ENCODE measurements at places on chromosomes 5 and 9.
A peak's percentile ranks its signal among the peaks of the same experiment; 100 is the strongest.

DNA sequence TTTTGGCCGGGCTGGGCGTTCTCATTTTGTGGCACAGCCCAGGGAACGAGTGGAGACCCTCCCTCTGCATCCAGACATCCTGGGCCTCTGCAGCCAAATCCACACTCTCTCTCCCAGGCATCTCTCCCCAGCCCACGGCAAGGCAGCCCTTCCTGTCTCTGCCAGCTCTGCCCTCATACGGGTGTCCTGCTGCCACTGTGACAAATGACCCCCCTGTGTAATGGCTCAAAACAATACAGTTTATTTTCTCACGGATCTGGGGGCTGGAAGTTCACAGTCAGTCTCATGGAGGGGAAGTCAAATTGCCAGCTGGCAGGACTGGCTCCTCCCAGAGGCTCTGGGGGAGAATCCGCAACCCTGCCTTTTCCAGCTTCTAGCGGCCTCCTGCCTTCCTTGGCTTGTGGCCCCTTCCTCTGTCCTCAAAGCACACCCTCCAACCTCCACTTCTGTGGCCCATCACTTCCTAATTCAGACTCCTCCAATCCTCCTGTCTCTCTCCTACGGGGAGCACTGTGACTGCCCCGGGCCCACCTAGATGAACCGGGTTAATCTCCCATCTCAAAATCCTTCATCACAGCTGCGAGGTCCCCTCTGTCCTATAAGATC is 70.2 kb upstream of the COL5A1 start:
- DNase-seq, result no peak

- DNase-seq, result peak; percentile 33
Measured at GRCh38 chr5:177310757-177311391, 824 bp downstream of the MXD3 start.

- DNase-seq, result no peak
Measured at GRCh38 chr9:83406921-83407320, 131.3 kb downstream of the FRMD3 start.

DNA sequence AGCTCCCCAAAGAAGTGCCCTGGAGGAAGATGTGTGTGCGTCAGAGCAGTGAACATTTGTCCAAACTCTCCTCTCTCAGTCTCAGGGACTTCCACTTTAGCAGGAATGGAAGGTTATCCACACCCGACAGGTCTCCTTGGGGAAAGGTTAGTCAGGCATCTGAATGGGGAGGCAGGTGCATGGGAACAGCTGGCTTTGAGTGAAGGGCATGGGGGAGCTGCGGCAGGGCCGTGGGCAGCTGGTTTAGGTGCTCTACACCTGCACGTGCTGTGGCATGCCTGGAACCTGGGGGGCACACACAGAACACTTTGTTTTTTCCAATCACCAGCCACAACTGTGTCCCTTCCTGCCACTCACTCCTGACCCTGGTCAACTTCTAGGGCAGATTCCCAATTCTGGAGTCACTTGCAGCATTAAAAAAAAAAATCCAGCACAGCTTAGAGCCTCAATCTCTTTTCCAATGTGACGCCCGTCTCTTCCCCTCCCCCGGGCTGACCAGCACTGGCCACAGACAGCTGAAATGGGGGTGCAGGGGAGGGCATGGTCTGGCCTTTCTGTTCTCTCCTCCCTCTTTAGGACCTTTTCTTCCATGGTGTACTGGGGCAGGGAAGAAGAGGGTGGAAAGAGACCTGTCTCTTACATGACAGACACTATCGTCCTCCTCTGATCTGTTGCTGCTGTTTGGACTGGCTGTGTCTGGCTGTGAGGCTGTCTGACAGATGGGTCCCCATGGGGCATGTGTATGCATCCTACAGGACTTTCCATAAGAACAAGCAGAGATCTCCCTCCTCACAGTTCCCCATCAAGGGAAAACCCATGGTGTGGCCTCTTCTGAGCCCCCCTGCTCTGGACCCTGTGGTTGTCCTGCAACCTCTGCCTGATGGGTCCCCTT is 9.5 kb upstream of the IL3 start:
- DNase-seq, result no peak

GRCh38 chr9:137114613-137115393 is at the start of gene DPP7:
TSS of gene DPP7 (minus strand) at chr9:137114733. CDS start at chr9:137114713, 20 bp downstream.
- peak; percentile 64 for DNase-seq

DNA sequence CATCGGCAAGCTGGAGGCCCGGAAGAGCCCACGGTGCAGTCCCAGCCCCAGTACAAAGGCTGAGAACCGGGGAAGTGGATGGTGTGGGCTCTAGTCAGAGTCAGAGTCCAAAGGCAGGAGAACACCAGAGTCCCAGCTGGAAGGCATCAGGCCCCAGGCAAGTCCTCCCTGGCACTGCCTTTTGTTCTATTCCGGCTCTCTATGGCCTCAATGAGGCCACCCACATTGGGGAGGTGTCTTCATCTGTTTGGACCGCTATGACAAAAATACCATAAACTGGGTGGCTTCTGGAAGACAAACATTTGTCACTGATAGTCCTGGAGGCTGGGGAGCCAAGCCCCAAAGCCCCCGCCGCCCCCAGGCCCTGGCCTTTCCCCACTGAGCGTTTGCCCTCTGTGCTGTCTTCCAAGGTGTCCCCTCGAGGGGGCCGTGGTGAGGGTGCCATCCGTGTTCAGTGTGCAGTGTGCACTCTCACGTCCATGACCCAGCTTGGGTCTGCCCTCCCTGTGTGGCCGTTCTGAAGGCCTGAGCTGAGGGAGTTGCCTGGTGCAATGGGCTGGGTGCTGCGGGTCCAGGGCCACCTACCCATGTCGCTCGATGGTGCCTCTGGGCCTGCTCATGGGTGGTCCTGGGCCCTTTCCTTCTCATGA is 99.1 kb upstream of the PPP1R26 start:
- no peak for DNase-seq

- no peak for DNase-seq
Measured at GRCh38 chr5:90014420-90014819, 395.1 kb downstream of the CETN3 start.

DNA sequence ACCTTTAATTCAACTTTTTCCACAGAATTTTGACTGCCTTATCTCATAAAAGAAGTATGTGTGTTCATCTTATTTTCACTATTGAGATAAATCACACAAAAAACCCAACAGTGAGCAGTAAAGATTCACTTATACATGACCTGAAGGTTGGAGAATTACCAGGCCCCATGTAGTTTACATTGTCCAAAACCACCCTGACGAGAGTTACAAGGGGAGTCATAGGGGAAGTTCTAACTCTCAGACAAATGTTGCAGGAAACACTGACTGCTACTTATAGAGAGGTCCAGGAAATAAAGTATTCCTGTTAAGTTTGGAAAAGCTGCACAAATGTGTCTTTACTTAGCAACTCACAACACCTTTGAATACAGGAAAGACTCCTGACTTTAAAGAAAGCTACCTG is 14.1 kb downstream of the SPATA9 start:
- no peak for DNase-seq

DNA sequence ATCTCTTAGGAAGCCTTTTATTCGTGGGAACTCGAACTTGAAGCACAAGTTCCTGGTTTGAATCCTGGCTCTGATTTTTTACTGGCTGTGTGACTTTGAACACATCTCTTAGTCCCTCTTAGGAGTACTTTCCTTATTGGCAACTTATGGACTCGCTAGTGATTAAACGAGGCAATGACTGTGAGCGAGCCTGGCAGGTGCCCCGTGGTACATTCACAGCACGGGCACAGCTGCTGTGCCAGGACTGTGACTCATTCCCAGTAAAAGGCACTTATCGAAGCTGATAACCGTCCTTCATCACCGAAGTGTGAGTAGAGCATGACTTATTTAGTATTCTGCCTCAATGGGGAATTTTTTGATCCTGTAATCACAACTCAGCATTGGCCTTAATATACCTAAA is 22.7 kb downstream of the CFAP90 start:
- no peak for DNase-seq

DNA sequence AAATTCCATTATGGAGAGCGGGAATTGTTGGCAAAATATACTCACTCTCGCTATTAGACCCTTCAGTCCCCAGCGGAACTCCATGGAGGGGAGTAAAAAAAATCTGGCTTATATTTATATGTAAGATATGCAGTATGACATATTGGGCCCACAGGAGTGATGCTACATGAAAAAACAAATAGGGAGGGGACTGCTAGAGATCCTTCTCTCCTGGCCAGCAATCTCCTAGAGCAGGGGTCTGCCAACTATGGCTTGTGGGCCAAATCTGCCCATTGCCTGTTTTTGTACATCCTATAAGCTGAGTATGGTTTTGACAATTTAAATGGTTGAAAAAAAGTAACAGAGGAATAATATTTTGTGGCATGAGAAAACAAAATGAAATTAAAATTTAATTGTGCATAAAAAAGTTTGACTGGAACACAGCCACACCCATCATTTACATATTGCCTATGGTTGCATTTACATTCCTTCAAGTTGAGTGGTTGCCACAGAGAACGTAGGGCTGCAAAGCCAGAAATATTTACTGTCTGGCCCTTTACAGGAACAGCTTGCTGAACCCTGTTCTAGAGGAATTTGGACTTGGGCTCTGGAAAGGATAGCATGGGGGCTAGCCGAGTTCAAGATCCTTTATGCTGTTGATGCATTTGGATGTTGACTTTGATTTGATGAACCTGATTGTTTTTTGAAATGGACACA is 197.3 kb upstream of the CLINT1 start:
- no peak for DNase-seq

GRCh38 chr9:13485068-13485596 is 205.6 kb upstream of the MPDZ start:
- DNase-seq, result no peak

GRCh38 chr9:8760000-8760767 is 960.6 kb upstream of the DMAC1 start:
- no peak for DNase-seq

- no peak for DNase-seq
Measured at GRCh38 chr5:38423276-38424147, 132.9 kb downstream of the LIFR start.

- DNase-seq, result no peak
Measured at GRCh38 chr5:2905741-2906140, 154.3 kb upstream of the IRX2 start.

DNA sequence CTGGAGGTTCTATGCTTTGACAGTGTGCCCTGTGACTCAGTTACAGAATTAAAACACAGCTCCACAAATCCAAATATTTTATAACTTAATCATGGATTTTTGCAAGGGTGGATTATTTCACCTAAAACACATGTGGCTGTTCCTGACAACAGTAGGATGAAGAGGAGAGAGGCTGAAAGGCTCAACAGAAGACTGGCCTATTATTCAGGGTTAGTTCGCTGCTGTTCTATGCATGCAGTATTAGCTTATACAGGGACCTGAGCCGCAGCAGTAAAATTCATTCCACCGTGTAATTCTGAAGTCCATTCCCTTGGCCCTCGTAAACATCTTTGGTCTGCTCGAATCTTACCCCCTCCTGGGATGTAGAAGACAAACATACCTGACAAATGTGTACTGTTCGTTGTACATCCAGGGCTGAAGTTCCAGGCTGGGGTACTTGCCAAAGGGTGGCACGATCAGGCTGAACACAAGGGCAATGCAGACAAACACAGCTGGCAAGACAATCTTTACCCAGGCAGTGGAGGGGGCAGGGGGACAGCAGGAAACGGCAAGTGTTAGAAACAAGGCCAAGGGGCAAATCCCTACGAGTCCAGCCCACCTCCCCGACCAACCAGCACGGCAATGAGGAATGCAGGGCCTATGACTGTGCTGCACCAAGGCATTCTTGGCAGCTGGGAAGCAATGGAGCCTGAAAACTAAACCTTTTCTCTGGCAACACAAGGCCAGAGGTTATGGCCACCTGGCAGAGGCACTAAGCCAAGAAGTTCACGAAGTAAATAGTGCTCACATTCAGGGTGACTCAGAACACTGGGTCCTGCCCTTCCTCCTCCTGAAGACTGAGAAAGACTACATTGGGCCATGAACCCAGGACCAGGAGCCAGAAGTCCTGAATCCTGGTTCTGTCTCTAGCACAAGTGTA is 46.8 kb downstream of the NIPSNAP3B start:
- no peak for DNase-seq

GRCh38 chr9:124897570-124898460 is 35.9 kb downstream of the ARPC5L start:
- no peak for DNase-seq

- no peak for DNase-seq
Measured at GRCh38 chr5:97844797-97845196, 661.8 kb upstream of the RIOK2 start.

- DNase-seq, result no peak
Measured at GRCh38 chr5:74667396-74667795, 17.6 kb upstream of the HEXB start.

DNA sequence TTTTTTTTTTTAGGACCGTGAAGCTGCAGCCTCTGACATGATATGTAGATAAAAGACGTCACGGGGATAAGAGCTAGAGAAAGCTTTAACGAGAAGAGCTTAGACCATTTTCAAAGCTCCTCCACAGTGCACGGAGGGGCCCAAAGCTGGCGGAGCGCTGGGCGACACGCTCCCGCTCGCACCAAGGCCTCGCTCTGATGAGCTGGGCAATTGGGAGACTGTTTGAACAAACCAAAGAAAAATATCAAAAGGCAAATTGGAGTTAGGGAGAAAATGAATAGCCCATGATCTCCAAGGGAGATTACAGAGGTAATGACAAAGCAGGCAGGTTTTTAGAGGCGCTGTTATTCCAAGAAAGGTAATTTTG is 179.4 kb downstream of the SREK1 start:
- DNase-seq, result no peak

- no peak for DNase-seq
Measured at GRCh38 chr5:34621277-34622097, 34.6 kb upstream of the RAI14 start.

- no peak for DNase-seq
Measured at GRCh38 chr5:120502531-120502930, 38.4 kb downstream of the PRR16 start.

GRCh38 chr9:108117795-108118194 is 628.2 kb upstream of the KLF4 start:
- DNase-seq, result no peak

GRCh38 chr5:170630711-170631141 is 126.9 kb downstream of the KCNIP1 start:
- no peak for DNase-seq

DNA sequence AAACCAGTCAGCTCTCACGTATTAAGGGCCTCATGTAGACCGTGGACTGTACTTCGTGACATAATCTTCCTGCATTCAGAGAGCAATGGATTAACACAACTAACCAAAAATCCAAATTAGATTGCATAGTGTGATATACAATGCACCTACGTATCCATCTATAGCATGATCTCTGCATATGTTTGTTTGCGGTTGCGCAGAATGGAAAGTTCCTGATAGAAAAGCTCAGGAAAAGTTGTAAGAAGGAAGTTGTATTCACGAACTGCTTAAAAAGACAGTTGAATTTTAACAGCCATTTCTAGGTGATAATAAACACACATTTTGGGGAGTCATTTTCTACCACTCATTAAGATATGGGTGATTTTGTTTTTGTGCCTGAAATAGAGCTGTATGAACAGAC is 869.0 kb downstream of the TLE4 start:
- no peak for DNase-seq

All from CD4-positive, alpha-beta T cell (primary cell).